ENCODE measurements at places on chromosomes 4 and X. TPM values are rescaled to one million over a fixed set of nuclear protein-coding genes. Genes with fewer than 3 reads are reported as not detected.

DNA sequence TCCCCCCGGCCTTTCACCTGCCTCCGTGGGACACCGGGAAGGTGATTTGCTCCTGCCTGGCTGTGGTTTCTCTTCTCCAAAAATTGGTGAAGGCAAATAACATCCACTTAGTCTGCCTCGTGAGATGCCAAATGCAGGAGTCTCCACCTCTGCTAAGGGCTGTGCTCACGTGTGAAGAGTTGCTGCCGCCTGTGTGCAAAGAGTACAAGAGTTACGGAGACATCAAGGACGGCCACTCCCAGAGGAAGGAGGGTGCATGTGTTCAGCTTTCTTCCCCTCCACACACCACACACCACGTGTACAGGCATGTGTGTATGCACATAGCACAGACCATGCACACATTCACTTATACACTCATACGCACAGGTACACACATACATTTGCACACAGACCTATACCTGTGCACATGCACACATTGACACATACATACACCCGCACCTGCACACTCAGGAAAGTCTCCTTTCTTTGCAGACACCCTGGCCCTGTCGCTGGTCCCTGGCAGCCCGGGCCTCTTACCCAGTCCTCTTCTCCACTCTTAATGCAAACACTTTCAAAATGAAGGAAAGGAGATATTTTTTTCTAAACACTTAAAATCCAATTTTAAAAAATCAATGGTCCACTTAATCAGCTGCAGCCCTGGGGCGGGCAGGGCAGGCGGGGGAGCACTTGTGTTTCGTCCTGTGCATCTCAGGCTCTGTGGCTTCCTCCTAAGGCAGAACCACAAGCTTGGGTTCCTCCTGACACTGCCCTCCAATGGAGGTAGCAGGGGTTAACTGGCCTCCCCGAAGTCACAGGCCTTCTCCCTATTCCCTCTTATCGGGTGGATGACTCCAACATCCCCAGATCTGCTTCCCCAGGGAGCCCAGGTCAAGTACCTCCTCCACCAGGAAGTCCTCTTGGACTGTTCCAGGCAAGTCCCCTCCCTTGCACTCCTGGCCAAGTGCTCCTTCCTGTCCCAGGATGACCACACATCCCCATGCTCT is 103.0 kb downstream of the CPZ start:
- DNase-seq, result no peak

DNA sequence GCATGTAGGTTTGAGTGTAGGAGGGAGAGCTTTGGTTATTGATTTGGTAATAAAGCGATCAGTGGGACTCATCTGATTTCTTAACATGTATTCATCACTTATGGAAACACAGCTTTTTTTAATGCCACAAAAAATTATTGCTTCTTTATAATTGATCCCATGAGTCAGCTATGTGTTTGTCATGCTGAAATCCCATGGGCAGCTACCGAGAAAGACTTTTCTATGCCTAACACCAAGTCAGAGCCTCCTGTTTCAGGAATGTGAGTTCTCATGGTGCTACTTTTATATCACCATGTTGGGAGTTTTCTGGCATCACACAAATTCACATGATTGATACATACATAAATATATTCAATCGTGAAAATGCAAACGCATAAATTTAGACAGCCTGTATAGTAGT is 165.7 kb downstream of the RAPGEF2 start:
- no peak for DNase-seq

DNA sequence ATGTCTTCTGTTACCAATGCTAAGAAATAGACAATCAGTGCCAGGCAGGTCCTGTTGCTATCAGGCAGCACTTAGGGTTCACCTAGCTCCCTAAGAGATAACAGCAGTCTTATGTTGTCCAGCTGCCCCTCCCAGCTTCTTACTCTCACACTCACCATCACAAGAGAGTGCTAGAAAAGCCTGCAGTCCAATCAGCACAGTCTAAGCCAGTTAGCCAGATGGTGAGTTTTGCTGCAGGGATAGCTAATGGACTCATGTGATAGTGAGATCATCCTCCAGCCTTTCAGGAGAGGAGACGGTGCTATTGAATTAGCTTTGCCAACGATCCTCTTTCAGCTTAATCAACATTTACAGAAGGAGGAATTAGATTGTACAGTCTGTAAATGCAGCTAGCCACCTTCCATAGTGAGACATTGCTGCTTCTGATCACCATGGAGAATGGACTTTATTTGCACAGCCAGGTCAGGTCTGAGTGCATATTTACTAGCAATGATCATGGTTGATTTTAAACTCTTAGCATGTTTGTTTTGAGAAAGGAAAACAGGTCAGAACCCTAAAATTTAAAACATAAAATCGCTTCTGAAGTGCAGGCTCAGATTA is 438.3 kb downstream of the CENPC start:
- DNase-seq, result no peak

CSN2 gene
- total RNA-seq, result not detected

GRCh38 chrX:47143894-47144625 is 442 bp downstream of the NDUFB11 start:
- DNase-seq, result no peak

- no peak for DNase-seq
Observed at GRCh38 chrX:115333446-115333845, 43.9 kb downstream of the LUZP4 start.

DNA sequence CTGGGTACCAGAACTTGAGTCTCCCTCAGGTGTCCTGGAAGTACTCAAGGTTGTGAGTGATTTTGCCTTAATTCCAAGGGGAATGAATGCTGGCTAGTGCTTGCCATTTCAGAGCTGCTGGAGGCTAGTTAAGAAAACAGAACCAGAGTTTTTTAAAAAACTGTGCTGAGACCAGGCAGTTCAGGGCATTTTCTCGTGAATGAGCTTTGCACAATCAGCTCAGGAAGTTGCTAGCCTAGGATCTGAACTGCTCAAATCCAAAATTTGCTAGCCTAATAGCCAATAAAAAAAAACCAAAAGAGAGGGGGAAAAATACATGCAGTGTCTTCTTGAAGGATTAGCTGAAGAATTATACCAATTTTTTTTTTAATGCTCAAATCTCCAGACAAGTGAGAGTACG is 292.7 kb downstream of the FBXW7 start:
- no peak for DNase-seq

DNA sequence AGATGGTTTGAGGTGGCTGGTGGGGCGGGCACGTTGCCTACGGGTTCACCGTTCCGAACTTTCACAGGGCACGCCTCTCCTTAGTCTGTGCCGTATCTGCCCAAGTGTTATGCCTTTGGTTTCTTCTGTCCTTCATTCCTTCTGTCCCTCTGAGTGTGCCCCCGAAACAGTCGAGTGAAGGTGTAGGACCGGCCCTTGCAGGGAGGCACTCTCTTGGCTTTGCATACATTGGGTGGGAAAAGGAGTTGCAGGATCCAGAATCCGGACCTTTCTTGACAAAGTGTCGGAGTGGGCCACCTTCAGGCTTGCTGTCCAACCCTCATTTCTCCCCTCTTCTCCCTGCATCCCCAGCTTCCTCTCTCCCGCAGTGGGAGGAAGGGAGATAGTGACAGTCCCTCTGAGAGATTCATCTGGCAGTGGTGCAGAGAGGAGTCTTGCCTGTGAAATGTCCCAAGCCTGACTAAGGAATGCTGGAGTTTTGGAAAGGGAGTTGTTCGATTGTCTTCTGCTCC is 569 bp downstream of the ARFIP1 start:
- DNase-seq, result no peak
